Caco-2 (cell line): ENCODE measurements at places on chromosomes 7 and 10.

DNA sequence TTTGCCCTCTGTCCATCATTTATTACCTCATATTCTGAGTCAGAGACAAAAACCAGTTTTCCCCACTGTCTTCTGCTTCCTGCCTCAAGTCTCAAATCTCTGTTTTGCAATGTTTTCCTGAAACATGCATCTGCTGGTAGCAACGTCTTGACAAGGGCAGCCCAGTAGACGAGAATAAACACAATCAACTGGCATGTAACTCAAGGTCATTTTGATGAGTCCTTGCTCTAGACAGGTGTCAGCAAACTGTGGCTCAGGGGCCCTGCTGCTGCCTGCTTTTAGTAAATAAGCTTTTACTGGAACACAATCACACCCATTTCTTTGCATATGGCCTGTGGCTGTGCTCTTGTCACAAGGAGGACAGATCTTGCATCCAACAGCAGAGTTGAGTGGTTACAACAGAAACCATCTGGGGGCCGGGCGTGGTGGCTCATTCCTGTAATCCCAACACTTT is 59.8 kb downstream of the ITIH5 start:
- DNase-seq = no peak

- DNase-seq = no peak
Measured at GRCh38 chr7:53476566-53476965, 441.1 kb downstream of the POM121L12 start.

DNA sequence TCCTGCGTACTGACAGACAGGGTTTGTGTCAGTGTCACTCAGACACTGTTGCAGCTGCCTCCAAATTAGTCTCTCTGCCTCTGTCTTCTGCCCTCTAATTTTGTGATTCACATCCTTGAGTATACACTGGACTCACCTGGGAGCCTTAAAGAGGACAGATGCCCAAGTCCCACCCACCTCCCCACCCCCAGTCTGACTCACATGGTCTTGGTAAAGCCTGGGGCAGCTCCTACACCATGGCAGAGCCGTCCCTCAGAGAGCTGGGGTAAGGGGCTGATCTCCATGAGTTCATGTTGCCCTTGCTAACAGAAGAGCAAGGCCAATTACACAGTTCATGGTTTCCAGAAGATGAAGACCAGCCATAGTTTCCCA is 197.6 kb upstream of the STK17A start:
- no peak for DNase-seq

- DNase-seq = no peak
Measured at GRCh38 chr10:104617831-104618230, 23.3 kb upstream of the SORCS3 start.

DNA sequence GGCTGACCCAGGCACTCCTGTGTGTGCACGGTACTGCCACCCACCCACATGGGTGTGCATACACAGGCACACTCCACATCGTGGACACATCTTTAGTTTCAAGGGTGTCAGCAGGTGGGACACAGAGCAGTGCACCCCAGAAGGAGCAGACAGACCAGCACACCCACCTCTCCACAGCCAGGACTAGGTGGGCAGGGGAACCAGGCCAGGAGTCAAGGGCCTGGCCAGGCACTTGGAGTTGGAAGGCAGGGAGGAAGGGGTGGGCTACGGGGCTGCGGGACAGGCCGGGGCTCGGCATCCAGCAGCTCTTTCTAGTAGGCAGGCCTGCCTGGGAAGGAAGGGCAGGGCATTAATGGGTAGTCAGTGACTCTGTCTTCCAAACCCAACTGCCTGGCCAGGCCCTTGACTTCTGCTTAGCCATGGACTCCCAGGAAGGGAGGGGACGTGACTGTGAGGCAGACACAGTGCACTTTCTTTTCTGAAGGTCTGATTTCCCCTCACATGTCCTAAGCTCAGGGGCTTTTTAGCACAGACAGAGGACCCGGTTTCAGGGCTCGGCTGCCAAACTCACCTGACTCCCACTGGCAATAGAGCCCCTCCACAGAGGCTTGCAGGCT is 14.6 kb downstream of the RASGEF1A start:
- no peak for DNase-seq

- DNase-seq = no peak
Measured at GRCh38 chr7:1063361-1063760, 19.0 kb downstream of the GPR146 start.

- DNase-seq = no peak
Measured at GRCh38 chr7:71912476-71912875, 499.7 kb downstream of the CALN1 start.

DNA sequence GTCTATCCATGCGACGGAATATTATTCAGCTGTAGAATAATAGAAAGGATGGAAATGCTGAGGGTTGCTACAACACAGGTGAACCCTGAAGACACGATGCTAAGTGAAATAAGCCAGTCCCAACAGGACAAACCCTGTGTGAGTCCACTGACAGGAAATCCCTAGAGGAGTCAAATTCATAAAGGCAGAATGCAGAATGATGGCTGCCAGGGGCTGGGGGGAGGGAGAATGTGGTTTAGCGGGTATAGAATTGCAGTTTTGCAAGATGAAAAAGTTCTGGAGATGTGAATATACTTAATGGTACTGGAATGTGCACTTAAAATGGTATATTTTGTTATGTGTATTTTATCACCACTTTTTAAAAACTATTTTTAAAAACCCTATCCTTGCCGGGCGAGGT is 36.9 kb upstream of the DOCK1 start:
- no peak for DNase-seq

DNA sequence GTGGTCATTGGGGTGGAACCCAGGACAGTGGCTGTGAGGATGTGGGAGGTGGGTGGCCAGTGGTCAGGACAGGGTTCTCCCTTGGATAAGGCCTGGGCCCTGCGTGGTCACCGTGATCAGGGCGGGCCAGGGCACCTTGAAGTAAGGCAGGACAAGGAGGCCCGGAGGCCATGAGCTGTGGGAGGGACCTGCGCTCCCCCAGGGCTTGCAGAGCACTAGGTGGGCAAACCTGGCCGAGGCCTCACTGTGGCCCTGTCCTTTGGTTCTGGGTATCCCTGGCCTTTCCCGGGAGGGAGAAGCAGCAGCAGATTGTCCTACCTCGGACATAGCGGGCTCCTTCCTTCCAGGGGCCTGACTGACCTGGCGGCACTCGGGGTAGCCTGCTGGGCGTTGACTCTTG is 144.8 kb upstream of the RET start:
- DNase-seq = no peak

- no peak for DNase-seq
Measured at GRCh38 chr10:7561216-7561893, 105.4 kb downstream of the ITIH5 start.

DNA sequence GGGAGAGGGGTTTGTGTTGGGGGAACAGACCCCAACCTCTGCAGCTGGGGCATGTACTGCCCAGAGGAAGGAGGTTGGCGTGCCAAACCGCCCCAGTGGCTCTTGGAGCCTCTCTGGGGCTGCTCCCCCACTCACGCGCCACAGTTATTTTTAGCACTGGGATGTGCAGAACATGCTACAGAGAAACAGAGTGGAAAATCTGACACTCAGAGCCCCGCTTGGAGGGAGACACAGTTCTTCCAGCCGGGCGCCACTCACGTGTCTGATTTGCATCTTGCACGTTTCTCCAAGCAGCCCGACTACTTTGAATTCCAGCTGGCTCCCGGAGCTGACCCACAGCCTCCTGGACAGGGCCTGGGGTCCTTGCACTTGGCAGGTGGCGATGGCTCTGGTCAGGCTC is 182.0 kb downstream of the RPS24 start:
- no peak for DNase-seq

- no peak for DNase-seq
Measured at GRCh38 chr10:69201045-69201444, 19.1 kb upstream of the HKDC1 start.

DNA sequence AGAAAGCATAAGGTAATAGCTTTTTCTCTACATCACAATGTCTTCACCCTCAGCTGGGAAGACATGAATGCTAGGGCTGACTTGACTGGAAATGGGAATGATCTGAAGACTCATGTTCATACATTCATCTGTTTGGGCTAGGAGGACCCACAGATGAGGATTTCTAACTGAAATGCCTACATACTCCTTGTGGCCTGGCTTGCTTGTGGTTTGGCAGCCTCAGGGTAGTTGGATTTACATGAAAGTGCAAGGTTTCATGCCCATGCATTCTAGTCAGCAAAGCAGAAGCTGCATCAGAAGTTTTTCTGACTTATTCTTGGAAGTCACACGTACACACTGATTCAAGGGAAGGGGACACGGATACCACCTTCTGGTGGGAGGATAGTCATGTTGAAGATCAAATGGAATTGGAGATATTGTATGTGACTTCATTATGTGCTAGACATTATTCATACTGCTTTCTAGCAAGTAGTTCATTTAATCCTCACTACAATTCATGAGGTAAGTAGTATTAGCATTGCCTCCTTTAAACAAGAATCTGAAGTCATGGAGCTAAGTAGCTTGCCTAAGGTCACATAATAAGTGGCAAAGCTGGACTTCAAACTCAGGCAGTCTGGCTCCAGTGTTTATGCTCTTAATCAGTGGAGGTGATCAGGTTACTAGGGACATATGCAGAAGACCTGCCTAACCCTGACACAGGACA is 957.0 kb downstream of the LRMDA start:
- DNase-seq = no peak

GRCh38 chr10:53724581-53724980 is 952.0 kb upstream of the MBL2 start:
- no peak for DNase-seq

GRCh38 chr7:141072548-141073172 is 1.2 kb upstream of the TMEM178B start:
- DNase-seq = no peak

DNA sequence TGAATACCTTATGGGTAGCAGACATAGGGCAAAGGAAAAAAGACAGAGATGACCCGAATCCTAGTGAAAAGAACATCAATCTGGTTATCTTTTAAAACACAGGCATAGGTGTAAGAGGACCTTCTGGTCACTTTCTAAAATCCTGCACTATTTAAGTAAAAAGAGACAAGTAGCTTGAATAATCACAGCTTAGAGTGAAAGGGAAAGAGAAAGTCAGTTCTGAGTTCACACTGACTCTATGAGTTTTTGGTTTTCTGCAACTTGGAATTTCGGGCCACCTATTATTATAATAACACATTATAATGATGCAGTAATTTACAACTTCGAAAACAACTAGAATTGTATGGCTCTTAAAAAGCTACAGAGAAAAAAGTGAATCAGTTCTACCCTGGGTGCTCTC is 247.8 kb downstream of the DOCK4 start:
- no peak for DNase-seq

DNA sequence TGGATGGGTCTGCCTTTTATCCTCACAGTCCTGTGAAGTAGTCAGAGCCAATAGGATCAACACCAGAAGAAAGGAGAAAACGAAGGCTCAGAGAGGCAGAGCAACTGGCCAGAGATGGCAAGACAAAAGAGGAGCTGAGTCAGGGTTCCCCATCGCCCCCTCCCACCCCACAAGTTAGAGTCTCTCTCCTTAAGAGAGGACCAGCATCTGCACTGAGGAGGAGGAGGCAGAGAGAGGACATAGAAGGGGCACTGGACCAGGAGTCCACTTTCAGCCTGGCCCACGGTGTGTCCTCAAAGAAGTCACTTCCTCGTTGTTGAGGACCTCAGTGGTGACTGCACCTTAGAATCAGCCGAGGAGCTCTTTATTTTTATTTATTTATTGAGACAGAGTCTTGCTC is 11.6 kb downstream of the SPOCK2 start:
- DNase-seq = no peak

- no peak for DNase-seq
Measured at GRCh38 chr7:145511004-145511403, 605.6 kb upstream of the CNTNAP2 start.

- no peak for DNase-seq
Measured at GRCh38 chr7:85638394-85638793, 451.5 kb upstream of the SEMA3D start.

GRCh38 chr7:45402480-45403218 is 171.5 kb upstream of the ADCY1 start:
- DNase-seq = no peak

GRCh38 chr10:78579995-78580394 is 488.8 kb upstream of the ZMIZ1 start:
- no peak for DNase-seq
